ENCODE measurements at places on chromosomes 7 and 10.
A peak's percentile ranks its signal among the peaks of the same experiment; 100 is the strongest.

GRCh38 chr7:46224363-46224762 is 303.3 kb upstream of the IGFBP3 start:
- no peak for DNase-seq

GRCh38 chr10:33277135-33277536 is 57.3 kb downstream of the NRP1 start:
- no peak for DNase-seq

DNA sequence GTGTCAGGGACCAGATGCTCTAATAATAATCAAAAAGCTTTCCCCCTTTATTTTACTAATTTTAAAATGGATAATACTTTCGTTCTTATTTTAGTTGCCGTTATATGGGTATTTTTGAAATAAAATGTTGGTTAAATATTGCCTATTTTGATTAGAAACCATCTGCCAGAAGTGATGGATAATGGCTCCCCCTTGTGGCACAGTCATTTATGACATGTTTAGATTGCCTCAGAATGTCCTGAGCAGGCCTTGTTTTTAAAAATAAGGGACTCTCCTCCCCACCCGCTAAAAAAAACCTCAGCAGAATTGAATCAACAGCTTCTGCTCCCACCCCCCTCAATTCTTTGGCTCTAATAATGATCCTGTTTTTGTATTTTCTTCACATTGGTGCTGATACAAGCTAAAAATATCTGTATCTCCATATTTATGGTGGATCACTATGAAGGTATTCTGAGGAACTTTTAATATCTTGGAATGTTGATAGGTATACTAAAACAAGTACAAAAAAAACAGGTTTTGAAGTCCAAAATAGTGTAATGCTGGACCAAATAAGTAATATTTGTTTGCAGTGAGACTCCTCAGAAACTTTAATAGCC is 38.8 kb downstream of the TMEM60 start:
- peak; percentile 39 for DNase-seq

DNA sequence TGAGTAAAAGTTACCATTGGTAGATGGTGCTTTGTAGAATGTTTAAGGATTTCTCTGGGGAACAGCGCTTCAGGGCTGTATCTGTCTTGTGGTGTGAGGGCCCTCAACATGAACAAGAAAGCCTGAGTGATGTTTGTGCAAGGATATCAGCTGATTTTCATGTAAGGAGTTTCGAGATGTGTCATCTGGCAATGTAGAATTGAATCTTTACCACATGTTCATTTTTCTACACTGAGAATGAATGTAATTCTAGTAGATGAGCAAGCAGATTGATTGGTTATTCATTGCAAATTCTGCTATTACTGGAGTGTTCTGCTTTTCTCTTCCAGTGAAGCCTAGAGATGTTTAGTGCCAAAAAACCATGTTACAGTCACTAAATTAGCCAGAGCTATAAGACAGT is 87.7 kb downstream of the ST7 start:
- no peak for DNase-seq

DNA sequence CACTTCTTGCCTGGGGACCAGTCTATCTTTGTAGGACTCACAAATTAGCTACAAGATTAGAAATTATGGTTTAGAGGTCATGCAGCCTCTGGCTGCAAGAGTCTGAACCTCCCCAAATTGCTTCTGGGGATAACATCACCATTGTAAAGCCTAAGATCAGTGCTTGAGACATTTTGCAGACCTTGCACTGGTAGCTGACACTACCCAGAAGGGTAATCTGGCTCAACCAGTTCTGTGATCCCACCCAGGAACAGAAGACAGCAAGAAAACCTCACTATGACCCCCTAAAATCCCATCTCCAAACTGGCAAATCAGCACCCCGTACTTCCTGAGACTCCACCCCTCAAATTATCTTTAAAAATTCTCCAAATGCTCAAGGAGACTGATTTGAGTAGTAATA is 58.2 kb upstream of the CDK13 start:
- DNase-seq: no peak

- DNase-seq: no peak
Observed at GRCh38 chr10:8316284-8316683, 261.8 kb downstream of the GATA3 start.

DNA sequence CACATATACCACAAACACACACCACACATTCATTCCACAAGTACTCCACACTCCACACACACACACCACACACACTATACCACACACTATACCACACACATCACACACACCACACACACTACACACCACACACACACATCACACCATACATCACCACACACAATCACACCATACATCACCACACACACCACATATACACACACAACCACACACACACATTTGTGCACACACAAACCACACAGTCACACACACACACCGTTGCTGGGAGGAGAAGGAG is 112.8 kb downstream of the PTPN20 start:
- DNase-seq: no peak

DNA sequence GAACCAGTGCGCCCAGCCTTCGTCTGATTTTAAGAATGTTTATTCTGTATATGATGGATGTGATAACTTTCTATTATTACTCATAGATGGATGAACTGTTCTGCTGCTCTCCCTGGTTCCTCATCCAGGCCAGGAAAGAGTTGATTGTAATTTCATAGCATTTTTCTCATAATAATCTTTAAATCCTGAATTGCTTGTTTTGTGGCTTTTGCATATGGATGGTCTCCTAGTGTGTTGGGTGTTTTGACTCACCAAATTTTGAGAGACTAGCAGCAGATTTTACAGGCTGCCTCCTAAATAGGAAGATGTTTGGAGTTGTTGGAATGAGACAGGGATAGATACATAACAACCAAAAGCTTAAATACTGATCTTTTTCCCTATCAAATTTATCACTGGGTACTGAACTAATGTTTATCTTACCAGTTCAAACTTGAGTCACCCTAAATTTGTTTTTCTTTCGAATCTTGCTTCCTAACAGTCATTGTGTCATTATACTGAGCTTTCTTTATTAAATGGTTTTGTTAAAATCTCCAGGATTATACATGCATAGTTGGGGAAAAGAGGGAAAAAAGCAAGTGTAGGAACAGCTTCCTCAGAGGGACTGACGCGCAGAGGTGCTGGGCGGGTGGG is 106.0 kb upstream of the GATA3 start:
- DNase-seq: no peak

GRCh38 chr7:2927592-2927991 is 83.5 kb upstream of the GNA12 start:
- no peak for DNase-seq

DNA sequence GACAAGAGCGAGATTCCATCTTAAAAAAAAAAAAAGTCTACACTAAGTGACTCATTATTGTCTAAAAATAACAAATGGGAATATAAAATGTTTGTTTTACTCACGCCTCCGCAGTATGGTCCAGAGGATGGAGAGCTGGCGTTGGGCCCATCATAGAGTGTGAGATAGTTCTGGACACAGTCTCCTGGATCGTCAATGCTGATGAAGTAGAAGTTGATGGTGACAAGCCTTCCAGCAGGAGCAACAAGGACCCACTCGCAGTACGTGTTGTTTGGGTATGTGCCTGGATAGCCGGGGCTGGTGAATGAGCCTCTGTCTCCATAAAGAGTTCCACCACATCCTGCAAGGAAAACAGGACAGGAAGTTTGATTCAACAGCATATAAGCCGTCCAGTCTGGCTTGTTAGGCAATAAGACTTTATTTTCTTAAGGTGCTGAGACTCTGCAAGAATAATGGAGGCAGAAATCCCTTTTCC is 11.5 kb upstream of the RSU1 start:
- no peak for DNase-seq

- DNase-seq: peak; percentile 90
Observed at GRCh38 chr7:96495751-96496216, 173.9 kb upstream of the SLC25A13 start.

- DNase-seq: no peak
Observed at GRCh38 chr10:73054286-73054685, 42.4 kb downstream of the P4HA1 start.

DNA sequence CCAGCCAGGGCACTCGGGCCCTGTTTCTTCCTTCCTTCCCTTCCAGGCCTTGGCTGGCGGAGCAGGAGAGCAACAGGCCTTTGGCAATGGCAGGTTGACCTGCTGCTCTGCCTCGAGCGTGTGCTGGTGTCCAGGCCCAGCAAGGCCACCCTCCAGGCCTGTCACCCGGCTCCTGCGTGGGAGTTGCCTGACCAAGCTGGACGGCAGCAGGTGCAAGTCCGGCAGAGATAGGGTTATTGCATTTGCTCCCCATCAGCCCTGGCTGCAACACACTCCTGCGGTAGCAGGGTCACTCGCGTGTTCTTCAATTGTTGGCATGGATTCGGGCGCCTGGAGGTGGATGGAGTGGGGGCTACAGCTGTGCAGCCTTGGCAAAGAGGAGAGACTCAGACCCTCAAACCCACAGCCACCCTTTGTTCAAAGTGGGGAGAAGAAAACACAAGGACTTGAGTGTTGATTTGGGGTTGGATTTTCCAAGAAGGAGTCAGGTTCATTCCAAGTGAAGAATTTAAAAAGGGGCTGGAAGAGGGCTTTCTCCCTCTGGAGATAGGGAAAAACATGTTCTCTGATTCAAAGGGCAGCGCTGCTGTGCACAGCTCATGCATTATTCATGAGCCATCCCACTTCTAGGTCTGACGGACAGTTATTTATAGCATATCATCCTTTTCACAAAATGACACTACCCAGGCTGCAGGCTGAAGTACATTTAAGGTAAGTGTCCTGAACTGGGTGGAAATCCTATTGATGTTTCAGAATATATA is 64.2 kb upstream of the PITRM1 start:
- DNase-seq: no peak

GRCh38 chr7:95886501-95887090 is 114.2 kb downstream of the DYNC1I1 start:
- DNase-seq: no peak

- DNase-seq: no peak
Observed at GRCh38 chr7:29565224-29565630, 1.6 kb downstream of the PRR15 start.

GRCh38 chr7:112143582-112143981 is 62.6 kb downstream of the DOCK4 start:
- no peak for DNase-seq

- DNase-seq: no peak
Observed at GRCh38 chr7:93030605-93031225, 87.1 kb downstream of the SAMD9 start.

- DNase-seq: no peak
Observed at GRCh38 chr10:131983780-131984179, 2.1 kb upstream of the BNIP3 start.

GRCh38 chr7:132164558-132165125 is 411.6 kb downstream of the PLXNA4 start:
- DNase-seq: no peak

- no peak for DNase-seq
Observed at GRCh38 chr10:78513330-78513729, 479.7 kb downstream of the RPS24 start.

DNA sequence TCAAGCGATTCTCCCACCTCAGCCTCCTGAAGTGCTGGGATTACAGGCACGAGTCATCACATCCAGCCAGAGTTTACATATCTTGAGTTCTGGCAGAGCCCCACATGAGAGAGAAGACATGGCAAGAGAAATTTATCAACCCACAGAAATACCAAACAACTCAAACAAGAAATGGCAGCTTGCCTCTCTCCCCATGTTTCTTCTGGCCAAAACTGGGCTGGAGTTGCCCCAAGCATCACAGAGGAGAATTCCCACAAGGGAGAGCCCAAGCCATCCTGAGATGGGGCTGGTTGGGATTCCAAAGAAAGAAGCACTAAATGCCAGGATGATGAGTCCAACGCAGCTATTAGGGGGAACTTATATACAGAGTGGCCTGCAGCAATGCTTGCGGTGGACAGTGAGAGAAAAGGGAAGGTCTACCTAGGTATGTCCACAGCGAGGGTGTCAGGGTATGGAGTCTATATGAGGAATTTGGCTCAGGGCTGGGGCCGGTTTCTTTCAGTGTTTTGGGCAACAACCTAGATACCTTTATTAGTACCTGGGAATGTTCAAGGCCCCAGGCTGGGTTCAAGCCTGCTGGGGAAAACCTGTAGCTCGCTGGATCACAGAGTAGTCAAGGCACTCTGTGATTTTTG is 14.5 kb upstream of the PAX4 start:
- no peak for DNase-seq

DNA sequence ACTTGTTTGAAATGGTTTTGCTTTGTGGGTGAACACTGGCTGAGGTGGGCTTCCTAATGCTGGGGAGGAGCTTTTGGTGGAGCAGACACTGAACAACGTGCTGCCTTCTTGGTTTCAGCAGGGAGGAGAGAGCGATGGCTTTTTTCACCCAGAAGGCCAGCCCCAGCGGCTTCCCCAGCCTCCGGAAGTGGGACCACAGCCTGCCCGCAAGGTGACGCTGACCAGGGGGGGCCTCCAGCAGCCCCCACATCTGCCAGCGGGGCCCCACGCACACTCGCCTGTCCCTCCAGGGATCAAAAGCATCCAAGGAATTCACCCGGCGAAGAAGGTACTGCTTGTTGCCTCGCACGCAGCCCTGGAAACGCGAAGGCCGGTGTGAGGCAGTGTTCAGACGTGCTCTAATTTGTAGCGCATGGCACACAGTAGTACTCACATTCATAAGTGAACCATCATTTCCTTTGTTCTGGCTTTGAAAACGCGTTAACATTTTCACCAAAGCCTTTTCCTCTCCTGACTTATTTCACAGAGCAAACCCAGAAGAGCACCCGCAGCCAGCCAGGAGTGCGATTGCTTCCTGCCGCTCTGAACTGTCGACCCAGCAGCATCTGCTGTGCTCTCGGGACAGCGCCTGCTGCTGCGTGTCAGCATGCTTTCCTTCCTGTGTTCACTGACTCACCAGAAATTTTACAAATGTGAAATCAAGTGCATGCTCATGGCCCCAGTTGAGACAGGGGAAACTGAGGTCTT is 48.4 kb downstream of the SHH start:
- no peak for DNase-seq

DNA sequence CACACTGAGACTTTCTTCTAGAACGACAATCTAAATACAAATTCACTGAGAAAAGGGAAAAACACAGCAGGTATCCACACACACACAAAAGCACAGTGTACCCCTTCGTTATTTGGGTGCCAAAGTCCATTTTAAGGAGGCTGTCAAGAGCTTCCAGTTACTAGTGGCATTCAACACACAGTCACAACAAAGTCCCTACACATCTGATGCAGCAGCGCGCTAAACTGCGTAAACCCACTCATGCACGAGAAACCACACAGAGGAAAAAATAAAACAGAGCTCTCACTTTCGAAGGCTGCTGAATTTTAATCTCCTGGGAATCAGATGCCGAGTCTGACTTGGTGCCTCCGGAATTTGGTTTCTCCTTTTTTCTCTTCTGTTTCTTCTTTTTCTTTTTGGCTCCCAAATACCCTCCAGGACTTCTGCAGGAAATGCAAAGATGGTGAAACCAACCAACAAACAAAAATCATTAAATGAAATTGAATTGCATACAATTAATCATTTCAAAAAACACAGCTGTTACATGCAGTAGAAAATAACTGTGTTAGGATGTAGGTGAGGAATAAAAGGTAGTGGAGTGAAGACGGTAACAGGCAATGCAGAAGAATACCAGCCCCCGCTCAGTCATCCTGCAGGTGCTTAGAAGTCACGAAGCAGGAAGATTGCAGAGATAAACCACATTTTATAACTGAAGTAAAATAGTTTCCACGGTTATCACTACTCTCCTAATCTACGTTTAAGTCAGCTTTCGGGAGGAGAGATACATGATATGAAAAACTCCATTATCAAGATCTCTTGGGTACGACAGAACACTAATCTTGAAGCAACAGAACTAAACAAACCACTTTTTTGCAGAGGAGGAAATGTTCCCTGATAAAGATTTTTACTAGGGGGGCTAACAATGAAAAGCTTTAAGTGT is 27.1 kb downstream of the NMT2 start:
- no peak for DNase-seq

GRCh38 chr7:86667732-86668131 is 24.0 kb downstream of the GRM3 start:
- no peak for DNase-seq

All from NCI-H1930 (cell line).